ENCODE measurements at places on chromosomes 2 and 18. TPM values are rescaled to one million over a fixed set of nuclear protein-coding genes. Genes with fewer than 3 reads are reported as not detected.

DNA sequence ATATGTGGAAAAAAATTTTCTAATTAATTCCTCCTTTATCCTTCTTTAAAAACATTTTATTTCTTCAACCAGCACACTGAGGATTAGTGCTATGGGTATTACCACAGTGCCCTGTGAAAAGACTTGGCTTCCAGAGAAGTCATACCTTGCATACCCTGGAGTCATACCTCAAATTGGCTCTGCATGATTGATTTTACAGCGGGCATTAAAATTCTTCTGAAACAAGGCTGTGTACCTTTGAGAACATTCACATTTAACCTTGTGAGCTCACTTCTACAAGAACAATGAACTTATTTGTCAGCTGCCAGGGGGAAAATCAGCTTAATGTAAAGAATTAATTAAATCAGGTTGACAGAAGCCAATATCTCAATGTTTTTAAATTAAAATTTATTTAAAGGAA lies 44.6 kb downstream of the SLC35F5 start:
- no peak for DNase-seq

- peak; percentile 5 for DNase-seq
These were observed 1224.8 kb upstream of the ZEB2 start for GRCh38 chr2:145744541-145745386.

DNA sequence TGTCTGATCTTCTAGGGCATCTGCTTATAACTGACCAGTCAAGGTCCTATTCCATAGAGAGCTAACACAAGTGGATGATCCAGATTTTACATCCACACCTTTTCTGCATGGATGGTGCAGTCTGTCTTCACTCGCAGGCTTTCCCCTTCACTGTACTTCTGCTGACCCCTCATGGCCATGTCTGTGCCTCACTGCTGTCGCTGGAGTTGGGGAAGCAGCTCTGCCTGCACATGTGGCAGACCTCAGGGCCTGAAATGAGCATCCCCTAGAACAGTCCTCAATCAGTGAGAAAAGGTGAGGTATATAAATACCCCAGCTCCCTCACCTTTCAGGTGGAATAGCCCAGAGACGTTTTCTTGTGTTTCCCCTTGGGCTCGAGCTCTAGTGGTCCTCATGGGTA lies 233.8 kb downstream of the ANKRD36B start:
- no peak for DNase-seq

The SEMA4C gene
- polyA plus RNA-seq, result 14.4 TPM

The MROH2A gene
- polyA plus RNA-seq, result 0.04 TPM

GRCh38 chr2:50648041-50648700 lies 383.8 kb downstream of the NRXN1 start:
- DNase-seq, result no peak

GRCh38 chr18:48216639-48217257 lies 192.4 kb downstream of the ZBTB7C start:
- DNase-seq, result no peak

GRCh38 chr2:109346601-109347228 lies 217.7 kb downstream of the SH3RF3 start:
- DNase-seq, result no peak

DNA sequence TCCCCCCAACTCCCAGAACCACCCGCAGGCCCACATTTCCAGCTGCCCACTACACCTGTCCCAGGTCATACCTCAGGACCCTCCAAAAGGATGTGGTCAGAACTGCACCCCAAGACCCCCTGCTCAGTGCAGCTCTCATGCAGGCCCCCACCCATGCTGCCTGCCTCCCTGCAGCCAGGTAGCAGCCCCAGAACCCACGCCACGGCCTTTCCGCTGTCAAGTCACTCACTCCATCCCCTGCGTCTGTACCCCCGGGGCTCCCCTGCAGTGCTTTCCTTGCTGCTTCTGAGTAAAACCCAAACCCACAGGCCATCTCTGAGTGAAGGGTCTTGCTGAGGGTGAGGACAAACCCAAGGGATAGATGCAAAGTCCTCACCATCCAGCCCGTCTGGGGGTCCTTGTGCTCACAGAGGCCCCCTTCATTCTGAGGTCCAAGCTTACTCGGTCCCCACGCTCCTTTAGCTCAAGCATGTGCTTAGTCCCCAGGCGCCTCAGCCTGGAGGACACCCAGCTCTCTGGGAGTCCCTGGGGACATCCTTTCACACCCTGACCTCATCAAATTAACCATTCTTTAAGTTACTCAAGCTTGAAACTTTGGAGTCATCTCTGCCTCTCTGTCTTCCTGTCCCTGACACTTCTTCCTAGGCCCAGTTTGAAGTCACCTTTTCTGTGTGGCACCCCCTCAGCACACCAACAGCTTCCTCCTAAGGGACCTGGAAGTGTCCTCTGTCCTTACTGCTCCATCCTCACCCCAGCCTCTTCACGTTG lies 130.1 kb downstream of the SMAD7 start:
- no peak for DNase-seq

GRCh38 chr2:171902840-171903420 lies 8.9 kb upstream of the SLC25A12 start:
- no peak for DNase-seq

DNA sequence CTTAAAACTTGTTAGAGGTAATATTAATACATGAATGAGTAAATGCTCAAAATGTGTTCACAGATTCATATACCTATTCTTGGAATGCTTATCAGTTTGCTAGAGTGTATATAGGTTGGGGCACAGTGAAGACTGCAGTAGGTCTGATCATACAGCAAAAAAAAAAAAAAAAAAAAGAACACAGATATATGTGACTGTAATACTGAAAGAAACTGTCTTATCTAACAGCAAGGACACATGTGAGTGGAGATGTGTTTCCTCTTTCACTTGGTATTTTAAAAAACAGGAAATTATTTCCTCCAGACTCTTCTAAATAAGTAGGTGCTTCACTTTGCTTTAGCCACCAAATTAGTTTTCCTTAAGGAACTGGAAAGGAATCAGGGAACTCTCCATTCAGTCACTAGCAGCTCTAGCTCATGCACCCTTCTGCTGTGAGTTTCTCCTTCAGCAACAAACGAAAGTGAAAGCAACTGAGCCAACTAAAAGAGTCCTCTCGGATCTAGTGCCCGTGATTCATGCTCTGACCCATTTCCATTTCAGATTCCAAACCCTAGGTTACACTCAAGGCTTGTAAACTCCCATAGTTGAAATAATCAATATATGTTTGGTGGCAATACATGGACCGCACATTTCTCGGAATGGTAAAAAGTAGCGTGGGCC lies 98.5 kb downstream of the DSEL start:
- DNase-seq, result peak; percentile 8

DNA sequence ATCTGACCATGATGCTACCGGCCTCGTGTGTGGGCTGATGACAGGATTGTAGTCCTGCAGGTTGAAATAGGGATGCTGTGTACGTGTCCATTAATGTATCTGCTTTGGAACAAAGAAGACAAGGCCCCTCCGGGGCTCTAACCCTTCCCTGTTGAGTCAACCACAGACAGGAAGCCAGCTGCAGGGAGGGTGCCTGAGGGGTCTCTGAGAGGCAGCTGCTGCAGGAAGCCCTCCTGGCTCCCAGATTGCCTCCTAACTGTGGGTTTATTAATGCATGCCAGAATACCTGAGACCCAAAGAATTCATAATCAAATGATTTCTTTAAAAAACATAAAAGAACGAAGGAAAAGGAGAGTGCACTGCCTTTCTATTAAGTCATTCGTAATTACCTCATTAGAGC lies 140.4 kb downstream of the CELF4 start:
- no peak for DNase-seq

DNA sequence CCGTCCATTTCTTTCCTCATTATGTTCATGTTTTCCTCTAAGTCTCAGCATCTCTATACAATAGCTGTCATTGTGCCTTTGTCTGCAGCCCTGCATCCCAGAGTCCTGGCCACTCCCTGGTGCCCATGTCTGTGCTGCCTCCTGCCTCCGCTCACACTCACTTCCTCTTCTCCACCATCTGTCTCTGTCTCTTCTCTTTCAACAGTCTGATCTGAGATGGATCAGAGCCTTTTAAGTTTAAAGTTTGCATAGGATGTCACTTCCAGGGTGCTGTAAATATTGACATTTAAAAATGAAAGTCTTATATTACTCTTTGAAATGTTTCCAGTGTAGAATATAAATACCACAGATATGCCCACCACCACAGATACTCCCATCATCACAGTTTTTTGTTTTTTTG lies 42.7 kb downstream of the UBE2F start:
- DNase-seq, result no peak

The DLGAP1 gene
- 0.09 TPM for polyA plus RNA-seq

- no peak for DNase-seq
These were observed 47.1 kb downstream of the PLCL1 start for GRCh38 chr2:197851451-197851850.

DNA sequence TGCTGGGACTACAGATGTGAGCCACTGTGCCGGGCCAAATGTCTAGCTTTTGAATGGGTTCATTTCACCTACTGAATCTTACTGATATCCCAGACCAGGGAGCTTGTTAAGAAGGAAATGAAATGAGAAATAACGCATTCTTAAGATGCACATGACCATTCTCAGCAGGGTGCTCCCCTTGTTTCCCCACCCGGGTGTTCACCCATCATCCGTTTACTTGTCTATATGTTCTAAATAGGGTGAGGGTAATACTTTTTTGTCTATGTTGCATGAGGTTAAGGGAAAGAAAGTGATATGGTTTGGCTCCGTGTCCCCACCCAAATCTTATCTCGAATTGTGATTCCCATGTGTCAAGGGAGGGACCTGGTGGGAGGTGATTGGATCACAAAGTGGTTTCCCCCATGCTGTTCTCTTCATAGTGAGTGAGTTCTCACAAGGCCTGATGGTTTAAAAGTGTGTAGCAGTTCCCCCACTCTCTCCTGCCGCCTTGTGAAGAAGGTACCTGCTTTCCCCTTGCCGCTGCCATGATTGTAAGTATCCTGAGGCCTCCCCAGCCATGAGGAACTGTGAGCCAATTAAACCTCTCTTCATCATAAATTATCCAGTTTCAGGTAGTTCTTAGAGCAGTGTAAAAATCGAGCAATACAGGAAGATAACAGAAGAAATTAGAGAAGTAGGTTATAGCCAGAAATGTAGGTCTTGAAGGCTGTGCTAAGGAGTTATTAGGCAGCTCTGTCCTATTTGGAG lies 129.1 kb downstream of the DDX1 start:
- DNase-seq, result no peak

GRCh38 chr18:62682371-62682770 lies 33.0 kb upstream of the PHLPP1 start:
- no peak for DNase-seq

The ALPI gene
- not detected for polyA plus RNA-seq

DNA sequence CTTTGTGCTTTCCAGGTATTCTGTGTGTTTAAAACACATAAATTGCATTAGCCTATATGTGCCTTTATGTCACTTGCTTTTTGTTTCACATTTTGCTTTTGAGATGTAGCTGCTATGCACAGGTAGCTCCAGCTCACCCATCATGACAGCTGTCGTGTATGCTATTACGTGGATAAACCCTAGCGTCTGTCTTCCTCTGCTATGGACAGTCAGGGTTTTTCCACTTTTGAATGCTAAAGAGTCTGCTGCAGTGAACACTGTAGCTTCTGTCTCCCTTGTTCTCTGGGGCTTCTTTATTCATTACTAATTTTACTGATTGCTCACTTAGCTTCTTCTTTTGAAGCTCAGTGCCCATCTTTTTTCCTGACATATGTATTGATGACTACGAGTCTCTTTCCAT lies 24.7 kb upstream of the MBP start:
- no peak for DNase-seq

DNA sequence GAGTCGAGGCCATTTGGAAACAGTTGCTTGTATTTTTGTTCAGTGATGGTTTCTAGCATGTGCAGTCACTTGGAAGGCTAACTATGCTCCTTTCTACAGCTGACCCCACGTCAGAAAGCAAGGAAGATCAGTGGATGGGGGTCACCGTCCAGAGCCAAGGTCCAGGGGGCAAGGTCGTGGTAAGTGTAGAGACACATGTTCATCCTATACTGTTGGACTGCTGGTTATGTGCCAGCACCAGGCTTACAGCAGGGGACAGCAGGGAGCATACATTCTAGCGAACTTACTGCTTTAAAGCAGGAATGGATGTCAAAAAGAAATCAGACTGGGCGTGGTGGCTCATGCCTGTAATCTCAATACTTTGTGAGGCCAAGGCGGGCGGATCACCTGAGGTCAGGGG lies 40.0 kb downstream of the ITGA6 start:
- no peak for DNase-seq

DNA sequence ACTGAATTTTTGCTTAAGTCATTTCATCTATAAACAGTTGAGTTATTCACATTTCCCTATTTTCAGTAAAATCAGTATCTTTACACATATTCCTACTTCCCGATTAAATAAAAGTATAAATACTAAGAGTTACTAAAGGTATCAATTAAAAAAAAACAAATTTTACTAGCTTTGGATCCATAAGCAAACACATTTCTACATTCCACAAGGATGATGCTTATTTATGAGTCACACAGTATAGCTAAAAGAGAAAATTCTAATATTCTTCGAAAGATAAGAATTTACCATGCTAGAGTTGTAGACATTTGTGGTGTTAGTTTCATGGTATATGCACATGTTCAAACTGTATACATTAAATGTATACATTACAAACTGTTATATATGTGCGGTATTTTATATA lies 23.7 kb downstream of the PGAP1 start:
- DNase-seq, result no peak

The COL3A1 gene
- polyA plus RNA-seq, result 0.99 TPM

DNA sequence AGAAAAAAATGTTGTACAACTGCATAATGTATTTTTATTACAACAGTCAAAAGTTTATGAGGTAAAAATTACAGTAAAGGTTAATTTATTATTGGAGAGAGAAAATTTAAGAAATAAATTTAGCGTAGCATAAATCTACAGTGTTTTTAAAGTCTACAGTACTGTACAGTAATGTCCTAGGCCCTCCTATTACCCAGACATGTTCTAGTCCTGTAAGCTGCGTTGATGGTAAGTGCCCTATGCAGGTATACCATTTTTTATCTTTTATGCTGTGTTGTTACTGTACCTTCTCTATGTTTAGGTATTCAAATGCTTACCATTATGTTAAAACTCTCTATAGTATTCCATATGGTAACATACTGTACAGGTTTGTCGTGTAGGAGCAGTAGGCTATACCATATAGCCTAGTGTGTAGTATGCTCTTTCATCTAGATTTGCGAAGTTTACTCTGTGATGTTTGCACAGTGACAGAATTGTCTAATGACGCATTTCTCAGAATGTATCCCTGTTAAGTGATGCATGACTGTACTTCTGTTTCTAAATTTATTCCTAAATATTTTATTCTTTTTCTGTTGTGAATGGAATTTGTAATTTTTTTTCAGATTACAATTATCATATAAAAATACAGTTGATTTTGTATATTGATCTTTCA lies 24.5 kb downstream of the ABI2 start:
- no peak for DNase-seq

Measured in A549 (cell line).